ENCODE measurements at places on chromosomes 2 and 18.

- no peak for DNase-seq
Observed at GRCh38 chr2:112162341-112162740, 24.2 kb downstream of the FBLN7 start.

GRCh38 chr2:38765149-38765548 lies 12.9 kb upstream of the GEMIN6 start:
- no peak for DNase-seq

DNA sequence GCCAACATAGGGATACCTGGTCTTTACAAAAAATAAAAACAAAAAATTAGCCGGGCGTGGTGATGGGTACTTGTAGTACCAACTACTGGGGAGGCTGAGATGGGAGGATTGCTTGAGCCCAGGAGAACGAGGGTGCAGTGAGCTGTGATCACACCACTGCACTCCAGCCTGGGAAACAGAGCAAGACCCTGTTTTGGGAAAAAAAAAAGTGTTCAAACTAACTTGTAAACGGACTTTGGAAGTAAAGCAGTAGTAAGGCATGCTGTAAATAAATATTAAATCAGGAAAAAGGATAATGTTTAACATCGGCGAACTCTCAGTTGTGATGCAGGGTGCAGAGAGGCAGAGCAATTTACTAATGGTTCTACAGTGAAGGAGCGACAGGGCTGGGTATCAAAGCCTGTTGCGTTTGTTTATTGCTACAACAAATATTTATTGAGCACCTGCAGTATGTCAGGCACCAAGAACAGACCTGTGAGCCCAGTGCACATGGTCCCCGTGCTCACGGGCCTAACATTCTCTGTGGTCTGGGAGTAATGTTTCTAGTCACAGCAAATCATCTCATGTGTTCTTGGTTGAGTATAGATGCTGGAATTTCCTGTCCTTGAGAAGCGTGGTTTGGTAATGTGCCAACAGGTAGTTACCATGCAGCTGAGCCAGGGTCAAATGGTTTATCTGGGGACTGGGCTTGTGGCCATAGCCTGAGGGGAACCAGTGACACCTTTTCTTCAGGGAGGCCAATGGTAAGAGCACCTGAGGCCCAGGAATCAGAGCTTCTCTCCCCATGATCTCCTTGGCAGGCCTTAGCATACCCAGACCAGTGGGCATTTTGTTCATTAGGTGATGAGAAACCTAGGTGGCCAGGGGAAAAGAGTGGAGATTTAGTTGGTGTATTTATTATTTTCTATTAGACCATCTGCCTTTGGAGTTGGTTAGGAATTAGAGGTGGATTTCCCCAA lies 27.9 kb upstream of the GREB1 start:
- DNase-seq, result no peak

DNA sequence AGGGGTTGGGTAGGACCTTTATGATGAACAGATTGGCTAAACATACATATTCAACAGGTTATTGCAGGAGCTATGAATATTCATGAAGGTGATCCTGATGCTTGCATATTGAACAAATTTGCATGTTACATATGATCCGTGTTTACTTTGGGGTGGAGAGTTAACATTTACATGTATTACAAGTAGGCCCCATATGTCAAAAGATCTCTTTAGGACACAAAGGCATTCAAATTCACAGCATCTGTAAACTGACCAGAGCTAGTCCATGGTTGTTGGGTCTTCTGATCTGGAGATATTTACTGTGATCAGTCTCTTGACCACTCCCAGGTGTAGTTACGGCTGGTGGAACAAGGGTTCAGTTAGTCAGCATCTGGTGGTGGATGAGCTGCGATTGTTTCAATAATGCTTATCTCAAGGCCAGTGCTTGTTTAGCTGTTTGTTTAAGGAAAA lies 80.4 kb downstream of the PMAIP1 start:
- no peak for DNase-seq

GRCh38 chr18:40447820-40448219 lies 1507.2 kb upstream of the PIK3C3 start:
- DNase-seq, result no peak

DNA sequence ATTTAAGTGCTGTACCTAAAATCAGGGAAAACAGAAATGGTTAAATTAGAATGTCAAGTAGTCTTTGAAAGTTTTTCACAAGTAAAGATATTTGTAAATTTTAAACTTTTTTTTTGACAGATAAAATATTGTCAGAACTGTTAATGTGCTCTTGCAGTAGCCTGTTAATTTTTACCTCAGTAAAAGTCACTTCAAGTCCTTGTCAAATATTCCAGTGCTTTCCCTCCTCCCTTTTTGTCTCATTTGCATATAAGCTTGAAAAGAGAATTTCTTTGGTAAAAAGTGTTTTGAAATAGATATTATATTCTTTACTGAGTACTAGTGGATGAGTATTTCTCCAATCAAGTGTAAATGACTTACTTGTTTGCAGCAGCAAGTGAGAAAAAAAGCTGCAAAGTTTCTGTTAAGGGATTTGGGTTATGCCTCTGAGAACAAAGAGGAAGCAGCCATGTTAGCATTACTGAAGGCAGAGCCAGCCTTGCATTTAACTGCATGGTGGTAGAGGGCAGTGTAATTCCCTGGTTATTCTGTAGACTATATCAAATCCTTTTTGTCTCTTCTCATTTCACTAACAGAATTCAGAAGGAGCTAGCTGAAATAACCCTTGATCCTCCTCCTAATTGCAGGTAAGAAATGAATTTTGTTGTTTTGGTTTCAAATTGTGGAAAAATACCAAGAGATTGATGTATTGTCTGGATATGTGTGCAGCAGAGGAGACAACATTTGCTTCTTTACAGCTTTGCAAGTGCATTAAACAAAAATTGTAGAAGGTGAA lies 3.2 kb downstream of the UBE2E3 start:
- peak; percentile 78 for DNase-seq

DNA sequence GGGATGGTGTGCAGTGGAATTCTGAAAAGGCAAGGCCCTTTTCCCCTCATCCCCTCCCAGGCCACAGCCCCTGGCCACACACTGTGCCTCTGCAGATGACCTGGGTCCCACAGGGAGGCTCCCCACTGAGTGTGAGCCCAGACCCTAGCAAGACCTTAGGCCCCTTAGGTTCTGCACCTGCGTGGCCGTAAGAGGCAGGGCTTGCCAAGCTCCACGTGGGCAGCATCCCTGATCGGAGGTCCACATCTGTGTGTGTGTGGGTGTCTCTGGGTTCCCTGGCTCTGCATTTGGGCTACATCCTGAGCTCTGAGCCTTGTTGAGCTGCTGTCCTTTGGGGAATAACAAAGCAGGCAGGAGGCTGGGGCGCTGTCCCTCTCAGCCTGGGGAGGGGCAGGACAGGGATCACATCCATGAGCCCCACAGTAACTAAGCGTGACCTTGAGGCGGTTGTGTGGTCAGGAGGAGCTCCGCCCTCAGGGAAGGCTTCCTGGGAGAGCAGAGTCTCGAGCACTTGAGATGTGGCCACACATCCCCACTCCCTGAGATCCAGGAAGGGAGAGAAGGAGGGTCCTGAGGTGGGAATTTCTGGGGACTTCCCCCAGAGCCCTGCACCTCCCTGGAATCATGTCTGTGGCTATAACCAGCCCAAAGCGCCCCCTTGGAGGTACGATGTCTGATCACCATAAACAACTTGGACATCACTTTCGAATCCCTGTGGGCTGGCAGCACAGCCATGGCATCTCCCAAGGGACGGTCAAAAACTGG lies 84.8 kb downstream of the STPG4 start:
- no peak for DNase-seq

DNA sequence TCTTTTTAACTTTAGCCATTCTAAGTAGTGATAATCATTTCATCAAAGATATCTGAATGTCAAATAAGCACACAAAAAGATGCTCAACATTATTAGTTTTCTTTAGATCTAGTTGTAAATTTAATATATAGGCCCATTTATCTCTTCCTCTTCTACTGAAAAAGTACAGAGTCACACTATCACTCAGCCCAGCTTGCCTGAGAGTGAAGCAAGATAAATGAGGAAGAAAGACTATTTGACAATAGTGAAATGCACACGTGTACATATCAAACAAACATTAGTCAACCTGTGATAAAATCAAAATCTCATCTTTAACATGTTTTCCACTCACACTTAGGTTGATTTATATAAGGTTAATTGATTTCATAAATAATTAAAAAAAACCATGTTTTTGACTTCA lies 83.5 kb upstream of the CCDC195 start:
- DNase-seq, result no peak

GRCh38 chr2:176139661-176140512 lies 10.4 kb downstream of the HOXD8 start:
- DNase-seq, result no peak

GRCh38 chr2:224986477-224986876 lies 55.8 kb downstream of the DOCK10 start:
- no peak for DNase-seq

DNA sequence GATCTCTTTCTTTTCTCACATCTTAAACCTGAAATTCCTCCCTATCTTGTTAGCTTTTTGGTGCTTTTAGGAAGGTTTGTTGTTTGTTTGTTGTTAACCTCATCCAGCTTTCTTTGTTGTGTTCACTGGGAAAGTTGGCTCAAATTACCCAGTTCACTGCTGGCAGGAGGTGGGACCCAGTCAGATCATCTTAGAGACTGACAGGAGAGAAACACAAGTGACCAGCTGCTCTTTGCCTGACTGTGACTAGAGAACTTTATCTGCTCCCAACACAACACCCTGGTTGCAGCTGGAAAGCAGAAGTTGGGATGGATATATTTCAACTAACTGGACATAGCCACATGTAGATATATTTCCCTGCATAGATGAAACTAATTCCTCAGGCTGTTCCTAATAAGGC lies 10.0 kb downstream of the MAPK4 start:
- DNase-seq, result no peak

- DNase-seq, result no peak
Observed at GRCh38 chr2:170652637-170653417, 62.3 kb upstream of the SP5 start.

GRCh38 chr2:9145752-9146430 lies 60.7 kb upstream of the ASAP2 start:
- no peak for DNase-seq

DNA sequence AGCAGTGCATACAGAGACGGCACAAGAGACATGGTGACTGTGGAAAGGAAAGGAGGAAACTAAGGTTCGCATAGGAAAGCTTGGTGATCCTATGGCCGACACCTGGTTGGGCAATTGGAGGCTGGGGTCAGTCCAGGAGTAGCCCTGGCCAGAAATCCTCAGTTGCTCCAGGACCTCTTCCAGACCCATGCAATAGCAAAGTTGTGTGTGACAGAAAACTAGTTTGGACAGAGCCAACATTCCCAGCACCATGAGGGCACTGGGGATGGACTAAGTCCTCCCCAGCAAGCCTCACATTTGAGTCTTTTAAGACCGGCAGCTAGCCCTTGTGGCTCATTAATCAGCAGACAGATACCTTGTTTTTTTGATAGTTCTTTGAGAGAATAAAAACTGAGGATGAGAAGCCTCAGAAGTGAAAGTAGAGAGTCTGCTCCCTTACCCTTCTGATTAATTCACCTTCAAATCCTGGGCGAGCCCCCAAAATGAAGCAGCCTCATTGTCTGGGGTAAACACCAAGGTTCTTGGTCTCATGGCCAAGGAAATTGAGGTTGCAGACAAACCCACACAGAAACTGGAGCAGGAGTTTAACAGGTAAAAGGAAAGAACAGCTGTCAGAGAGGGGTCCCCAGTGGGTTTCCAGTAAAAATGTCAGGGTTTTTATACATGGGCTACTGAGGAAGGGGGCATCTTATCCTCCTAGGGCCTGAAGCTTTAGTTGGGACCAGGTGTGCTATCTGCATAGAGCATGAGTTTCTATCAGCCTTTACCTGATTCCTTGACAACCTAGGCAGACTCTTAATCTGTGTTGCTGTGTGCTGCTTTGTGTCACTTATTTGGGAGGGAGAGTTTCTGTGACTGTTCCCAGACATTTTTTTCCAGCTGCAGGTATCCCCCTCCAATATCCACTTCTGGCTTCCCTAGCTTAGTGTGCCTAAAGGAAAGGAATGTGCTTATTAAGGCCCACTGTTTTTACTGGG lies 39.1 kb downstream of the STK17B start:
- no peak for DNase-seq

GRCh38 chr2:84800194-84800805 lies 80.6 kb downstream of the TRABD2A start:
- no peak for DNase-seq

- no peak for DNase-seq
Observed at GRCh38 chr2:102768892-102769291, 7.1 kb downstream of the TMEM182 start.

DNA sequence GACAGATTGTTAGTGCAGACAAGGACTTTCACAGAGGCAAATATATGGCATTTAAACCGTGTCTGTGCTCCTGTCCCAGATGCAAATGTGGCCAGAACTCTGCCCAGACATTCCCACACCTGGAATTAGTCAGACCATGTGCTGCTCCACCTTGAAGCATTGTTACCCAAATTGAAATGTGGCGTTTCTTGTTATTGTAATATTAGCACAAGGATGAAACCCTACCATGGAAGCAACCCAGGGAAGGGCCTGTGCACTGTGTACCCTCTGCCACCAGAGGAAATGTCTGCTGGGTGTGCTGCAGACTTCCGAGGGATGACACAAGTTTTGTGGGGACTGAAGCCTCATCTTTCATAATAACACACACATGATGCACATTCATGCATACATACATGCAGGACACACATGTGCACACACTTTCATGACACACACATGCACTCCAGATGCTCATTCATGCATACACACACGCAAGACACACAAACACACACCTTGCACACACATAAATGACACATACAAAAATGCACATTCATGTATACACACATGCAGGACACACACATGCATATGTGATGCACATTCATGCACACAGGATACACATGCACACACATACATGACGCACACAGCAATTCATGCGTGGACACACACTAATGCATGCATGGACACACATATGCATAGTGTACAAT lies 133.2 kb upstream of the SNTG2 start:
- DNase-seq, result no peak

DNA sequence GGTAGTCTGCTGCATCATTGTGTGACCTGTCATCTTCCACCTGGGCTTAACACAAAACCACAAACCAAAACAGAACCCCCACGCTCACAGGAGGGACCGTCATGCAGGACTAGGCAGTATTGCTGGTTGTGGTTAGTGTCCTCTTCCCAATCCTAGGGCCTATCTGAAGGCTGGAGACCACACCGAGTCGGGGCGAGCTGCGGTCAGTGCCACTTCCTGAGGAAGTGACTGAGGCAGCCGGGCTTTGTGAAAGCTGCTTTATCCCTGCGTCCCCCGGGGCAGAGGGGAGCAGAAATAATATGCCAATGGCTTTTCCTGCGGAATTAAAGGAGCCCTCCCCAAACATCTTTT lies 22.9 kb downstream of the ZNF532 start:
- no peak for DNase-seq

- DNase-seq, result no peak
Observed at GRCh38 chr2:110868971-110869370, 136.6 kb downstream of the ACOXL start.

DNA sequence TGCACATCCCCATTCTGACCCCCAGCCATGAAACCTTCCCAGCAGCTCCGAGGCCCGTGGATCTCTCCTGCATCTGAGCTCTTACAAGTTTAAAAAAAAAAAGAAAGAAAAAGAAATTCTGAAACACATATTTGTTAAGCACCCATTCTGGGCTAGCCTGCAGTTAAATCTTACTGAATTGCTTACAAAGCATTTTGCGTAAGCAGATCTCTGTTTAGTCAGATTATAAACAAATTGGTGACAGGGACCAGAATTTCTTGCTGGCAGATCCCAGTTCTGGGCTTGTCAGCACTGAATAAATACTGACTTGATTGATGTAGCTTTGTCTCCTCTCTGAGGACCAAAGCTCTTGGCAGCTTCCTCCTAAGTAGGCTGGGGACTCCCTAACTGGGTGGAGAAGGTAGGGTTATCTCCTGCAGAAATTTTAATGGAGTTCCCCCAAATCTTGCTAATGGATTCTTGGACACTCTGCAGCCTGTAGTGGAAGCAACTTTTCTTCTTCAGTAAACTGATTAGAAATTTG lies 160.9 kb downstream of the MIB1 start:
- no peak for DNase-seq

Data from NCI-H2227 treated with DMSO at 0.1 percent for 48 hours (cell line).